Fibroblast of skin of left quadriceps (primary cell): ENCODE measurements at places on chromosomes 16 and 17.

- DNase-seq, result no peak
Measured at GRCh38 chr17:1759529-1759928, 2.3 kb upstream of the SERPINF1 start.

DNA sequence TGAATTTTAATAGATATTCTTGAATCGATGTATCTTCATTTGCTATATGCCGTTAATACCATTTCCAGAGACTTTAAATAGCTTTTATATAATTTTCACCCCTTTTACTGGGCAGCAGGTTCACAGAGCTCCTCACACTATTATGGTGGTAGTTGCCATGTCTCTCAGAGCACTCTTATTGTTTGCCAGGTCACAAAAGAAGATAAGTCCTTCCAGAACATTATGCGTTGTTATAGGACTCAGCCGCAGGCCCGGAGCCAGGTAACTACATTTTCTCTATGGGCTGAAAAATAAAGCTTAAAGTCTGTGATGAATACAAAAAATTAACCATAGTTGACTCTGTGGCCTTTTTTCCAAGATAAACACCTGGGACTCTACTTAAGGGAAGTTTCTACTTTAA lies 24.0 kb downstream of the AKTIP start:
- no peak for DNase-seq

DNA sequence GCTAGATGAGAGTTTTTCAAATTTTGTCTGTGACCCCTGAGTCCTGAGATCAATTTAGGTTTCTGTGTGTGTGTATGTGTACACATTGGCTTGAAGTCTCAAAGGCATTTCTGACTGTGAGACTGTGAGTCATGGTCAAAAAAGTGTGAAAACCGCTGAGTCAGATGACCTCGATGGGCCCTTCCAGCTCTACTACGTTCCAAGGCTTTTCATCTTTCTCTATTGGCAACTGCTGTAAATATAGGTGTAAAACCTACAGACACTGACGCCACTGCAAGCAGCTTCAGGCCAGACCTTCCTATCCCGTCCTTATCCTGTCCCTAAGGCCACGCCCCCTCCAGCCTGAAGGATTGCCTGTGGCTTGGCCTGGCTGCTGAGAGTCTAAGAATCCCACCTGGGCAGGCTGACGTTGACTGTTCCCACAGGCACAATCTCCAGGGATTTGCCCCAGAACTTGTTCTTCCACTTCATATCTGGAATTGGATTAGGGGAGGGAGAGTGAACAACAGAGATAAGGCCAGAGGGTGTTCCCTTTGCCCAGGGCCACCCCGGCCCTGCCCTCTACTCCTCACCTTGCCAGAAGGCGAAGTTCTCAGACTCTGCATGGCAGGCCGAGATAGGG lies 11.3 kb downstream of the OSBPL7 start:
- peak; percentile 65 for DNase-seq

- DNase-seq, result peak; percentile 91
Measured at GRCh38 chr17:50201276-50201854, at the start of gene COL1A1. Gene COL1A1, minus strand, starts transcription at chr17:50201631. Its CDS starts 118 bp downstream, at chr17:50201513.

GRCh38 chr17:81396722-81397313 lies 1.6 kb downstream of the BAHCC1 start:
- DNase-seq, result no peak

DNA sequence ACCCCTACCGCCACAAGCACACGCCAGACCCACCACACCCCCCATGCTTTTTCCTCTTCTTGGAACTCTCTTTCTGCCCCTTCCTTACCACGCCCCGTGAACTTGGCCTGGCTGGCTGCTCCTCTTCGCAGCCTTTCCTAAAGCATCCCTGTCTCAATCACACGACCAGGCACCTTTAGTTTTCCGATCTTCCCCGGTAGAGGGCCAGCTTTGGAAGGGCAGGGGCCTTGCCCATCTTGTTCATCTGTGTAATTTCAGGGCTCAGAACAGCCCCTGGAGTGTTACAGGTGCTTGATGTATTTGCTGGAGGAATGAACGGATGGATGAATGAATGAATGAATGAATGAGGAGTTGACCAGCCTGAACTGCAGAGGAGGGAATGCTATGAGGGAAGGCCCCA lies 3.7 kb downstream of the SPPL2C start:
- no peak for DNase-seq

- no peak for DNase-seq
Measured at GRCh38 chr17:78476973-78477372, 98.5 kb downstream of the PGS1 start.

GRCh38 chr17:15999974-16000827 lies 577 bp downstream of the TTC19 start:
- DNase-seq, result no peak

GRCh38 chr17:39194089-39194984 lies 3.1 kb downstream of the CACNB1 start:
- peak; percentile 20 for DNase-seq

GRCh38 chr17:21373036-21373435 lies 3.1 kb upstream of the KCNJ12 start:
- no peak for DNase-seq

DNA sequence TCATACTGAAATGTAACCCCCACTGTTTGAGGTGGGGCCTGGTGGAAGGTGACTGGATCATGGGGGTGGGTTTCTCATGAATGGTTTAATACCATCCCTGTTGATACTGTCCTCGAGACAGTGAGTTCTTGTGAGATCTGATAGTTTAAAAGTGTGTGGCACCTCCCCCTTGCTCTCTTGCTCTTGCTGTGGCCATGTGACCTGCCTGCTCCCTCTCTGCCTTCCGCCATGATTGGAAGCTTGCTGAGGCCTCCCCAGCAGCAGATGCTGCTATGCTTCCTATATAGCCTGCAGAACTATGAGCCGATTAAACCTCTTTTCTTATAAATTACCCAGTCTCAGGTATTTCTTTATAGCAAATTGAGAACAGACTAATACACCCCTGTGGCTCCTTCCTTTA lies 40.6 kb downstream of the STAT3 start:
- no peak for DNase-seq

DNA sequence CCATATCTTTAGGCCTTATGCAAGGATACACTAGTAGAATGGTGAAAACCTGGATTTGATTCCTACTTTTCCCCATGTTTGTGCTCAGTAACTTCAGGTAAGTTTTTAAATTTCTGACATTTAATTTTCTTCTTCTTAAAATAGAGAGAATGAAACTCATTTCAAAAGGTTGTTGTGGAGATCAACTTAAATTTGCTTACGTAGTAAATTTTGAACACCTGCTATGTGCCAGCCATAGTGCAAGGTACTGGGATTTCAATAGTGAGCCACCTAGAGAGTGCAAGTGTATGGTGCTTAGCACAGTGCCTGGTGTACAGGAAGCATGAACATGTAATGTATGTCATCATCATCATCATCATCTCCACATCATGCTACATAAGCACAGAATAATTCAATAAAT lies 73.6 kb upstream of the SMIM36 start:
- no peak for DNase-seq

DNA sequence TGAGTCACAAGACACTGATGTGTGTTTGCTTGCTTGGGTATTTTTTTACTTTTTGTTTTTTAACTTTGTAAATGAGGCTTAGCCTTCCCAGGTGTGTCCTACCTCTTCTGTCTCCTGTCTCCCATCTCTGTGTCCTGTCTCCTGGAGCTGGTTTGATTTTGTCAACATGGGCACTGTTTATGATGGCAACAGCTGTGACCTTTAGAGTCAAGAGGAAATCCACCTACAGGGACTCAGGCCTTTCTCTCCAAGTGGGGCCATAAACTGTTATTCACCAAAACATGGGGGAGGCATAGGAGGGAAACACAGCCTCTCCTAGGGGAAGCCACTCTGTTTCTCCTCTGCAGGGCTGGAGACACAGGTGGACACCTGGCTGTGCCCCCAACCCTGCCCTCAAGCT lies 13.1 kb upstream of the PLCG2 start:
- DNase-seq, result no peak

DNA sequence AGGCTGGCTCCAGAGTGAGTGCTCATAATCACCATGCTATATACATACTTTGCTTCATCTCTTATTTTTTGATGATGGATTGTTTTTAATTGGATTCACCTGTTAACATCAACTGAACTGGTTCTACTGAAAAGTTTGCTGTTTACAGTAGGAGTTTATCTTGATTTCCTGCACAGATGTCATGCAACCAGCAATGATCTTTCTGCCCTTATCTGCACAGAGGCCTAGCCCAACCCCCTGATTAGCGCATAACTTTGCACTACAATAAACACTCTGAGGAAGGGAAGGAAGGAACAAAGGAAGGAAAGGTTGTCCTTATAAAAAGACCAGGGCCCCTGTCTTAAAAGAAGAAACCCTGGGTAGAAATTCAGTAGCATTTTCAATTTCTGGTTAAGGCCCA lies 152.9 kb downstream of the RGS9 start:
- DNase-seq, result no peak
